ENCODE measurements at places on chromosomes 12 and 14.

DNA sequence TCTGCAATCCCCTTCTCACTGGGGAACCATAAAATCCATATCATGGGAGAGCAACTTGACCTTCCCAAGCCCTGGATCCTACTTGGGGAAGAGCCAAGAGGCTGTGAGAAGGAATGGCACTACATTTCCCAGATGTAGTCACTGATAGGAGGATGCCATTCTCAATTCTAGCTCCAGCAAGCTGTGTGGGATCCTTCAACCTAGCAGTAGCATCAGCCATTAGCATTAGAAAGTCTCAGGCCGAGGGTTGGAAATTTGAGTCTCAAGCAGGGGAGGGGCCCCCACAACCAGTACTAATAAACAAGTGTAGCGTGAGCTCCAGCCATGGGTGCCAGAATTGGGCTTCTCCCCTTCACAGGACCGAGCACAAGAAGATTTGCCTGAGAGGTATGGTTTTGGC lies 84.3 kb upstream of the NELL2 start:
- no peaks in the 10 kb centered on the region for H3K27me3 ChIP-seq
- no peak overlapping the region for H3K27ac ChIP-seq
- no peak for DNase-seq
- H3K4me1 ChIP-seq, result 0 out of 2 replicates have a peak, but pooled peaks cover 2% of the 10 kb centered on the region

DNA sequence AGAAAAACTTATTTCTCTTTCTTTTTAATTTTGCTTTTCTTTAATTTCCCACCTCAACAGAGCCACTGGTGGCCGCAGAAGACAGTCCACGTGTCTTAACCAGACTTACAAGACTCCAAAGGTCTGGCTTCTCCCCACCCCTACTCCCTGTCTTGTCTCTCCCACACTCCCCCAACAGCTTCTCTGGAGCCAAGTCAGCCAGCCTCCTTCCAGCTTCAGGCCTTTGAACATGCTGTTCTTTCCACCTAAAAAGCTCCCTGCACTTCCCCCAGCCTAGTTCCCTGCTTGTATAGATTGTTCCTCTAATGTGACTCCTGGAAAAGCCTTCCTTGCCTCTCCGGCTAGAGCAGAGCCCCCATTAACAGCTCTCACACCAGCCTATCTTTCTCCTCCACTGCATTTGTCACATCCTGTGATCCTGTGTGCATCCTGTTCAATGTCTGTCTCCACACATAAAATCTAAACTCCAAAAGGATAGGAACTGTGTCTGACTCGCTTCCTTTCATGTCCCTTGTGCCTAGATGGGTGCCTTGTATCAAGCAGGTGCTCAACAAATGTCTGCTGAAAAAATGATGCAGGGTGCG lies 7.8 kb upstream of the DYNLL1 start:
- H3K36me3 ChIP-seq, result no peaks in the 10 kb centered on the region
- no peaks in the 10 kb centered on the region for H3K27me3 ChIP-seq
- DNase-seq, result no peak
- H3K4me1 ChIP-seq, result no peaks in the 10 kb centered on the region

DNA sequence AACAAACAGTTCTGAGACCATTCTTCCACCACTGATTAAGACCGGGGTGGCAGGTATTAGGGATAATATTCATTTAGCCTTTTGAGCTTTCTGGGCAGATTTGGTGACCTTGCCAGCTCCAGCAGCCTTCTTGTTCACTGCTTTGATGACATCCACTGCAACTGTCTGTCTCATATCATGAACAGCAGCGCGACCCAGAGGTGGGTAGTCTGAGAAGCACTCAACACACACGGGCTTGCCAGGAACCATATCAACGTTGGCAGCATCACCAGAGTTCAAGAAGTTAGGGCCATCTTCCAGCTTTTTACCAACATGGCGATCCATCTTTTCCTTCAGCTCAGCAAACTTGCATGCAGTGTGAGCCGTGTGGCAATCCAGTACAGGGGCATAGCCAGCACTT lies 16.9 kb downstream of the AEBP2 start:
- DNase-seq, result no peak
- H3K27me3 ChIP-seq, result no peaks in the 10 kb centered on the region
- H3K4me1 ChIP-seq, result peaks cover 5% of the 10 kb centered on the region
- H3K36me3 ChIP-seq, result no peaks in the 10 kb centered on the region
- H3K4me3 ChIP-seq, result no peak overlapping the region

GRCh38 chr12:57483466-57483865 lies 3.8 kb upstream of the ARHGAP9 start:
- no peak for DNase-seq
- H3K36me3 ChIP-seq, result no peaks in the 10 kb centered on the region
- H3K27me3 ChIP-seq, result no peaks in the 10 kb centered on the region
- H3K27ac ChIP-seq, result no peak overlapping the region

DNA sequence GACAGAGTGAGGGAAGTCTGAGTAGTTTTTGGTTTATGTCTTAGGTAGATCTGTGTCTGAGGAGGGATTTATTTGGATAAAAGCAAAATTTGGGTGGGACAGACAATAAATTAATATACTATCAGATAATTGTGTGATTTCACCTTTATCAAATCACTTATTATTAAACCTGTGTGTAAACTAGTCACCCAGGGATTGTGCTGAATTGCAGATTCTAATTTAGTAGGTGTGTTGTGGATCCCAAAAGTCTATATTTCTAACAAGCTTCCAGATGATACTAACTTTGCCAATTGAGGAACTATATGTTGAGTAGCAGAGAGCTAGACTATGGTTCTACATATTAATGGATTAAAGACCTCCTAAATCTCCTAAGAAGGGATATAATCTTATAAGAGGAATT lies 978.5 kb upstream of the FBXO33 start:
- H3K4me1 ChIP-seq, result no peaks in the 10 kb centered on the region
- no peak for DNase-seq
- H3K36me3 ChIP-seq, result no peaks in the 10 kb centered on the region
- H3K4me3 ChIP-seq, result no peak overlapping the region
- H3K27ac ChIP-seq, result no peak overlapping the region
- no peaks in the 10 kb centered on the region for H3K27me3 ChIP-seq

- H3K27ac ChIP-seq, result no peak overlapping the region
- H3K4me3 ChIP-seq, result no peak overlapping the region
- DNase-seq, result no peak
- H3K4me1 ChIP-seq, result no peaks in the 10 kb centered on the region
- H3K36me3 ChIP-seq, result no peaks in the 10 kb centered on the region
Observed at GRCh38 chr12:87198181-87198580, 831.0 kb downstream of the C12orf50 start.

- H3K36me3 ChIP-seq, result no peaks in the 10 kb centered on the region
- peaks cover 16% of the 10 kb centered on the region for H3K4me1 ChIP-seq
- no peak overlapping the region for H3K27ac ChIP-seq
- H3K4me3 ChIP-seq, result no peak overlapping the region
- no peak for DNase-seq
Observed at GRCh38 chr14:91374879-91375702, 42.5 kb downstream of the CCDC88C start.

GRCh38 chr14:60217713-60218112 lies 31.3 kb upstream of the PPM1A start:
- H3K27ac ChIP-seq, result no peak overlapping the region
- no peaks in the 10 kb centered on the region for H3K4me1 ChIP-seq
- no peaks in the 10 kb centered on the region for H3K36me3 ChIP-seq
- no peaks in the 10 kb centered on the region for H3K27me3 ChIP-seq
- no peak overlapping the region for H3K4me3 ChIP-seq

DNA sequence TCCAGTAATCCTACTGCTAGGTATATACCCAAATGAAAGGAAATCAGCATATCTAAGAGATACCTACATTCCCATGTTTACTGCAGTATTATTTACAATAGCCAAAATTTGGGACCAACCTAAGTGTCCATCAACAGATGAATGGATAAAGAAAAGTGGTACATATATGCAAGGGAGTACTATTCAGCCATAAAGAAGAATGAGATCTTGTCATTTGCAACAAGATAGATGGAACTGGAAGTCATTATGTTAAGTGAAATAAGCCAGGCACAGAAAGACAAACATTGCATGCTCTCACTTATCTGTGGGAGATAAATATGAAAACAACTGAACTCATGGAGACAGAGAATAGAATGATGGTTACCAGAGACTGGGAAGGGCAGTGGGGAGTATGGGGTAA lies 109.5 kb downstream of the INSM2 start:
- no peaks in the 10 kb centered on the region for H3K4me1 ChIP-seq
- H3K4me3 ChIP-seq, result no peak overlapping the region
- no peaks in the 10 kb centered on the region for H3K36me3 ChIP-seq
- H3K27ac ChIP-seq, result no peak overlapping the region

- H3K27ac ChIP-seq, result no peak overlapping the region
- DNase-seq, result no peak
- H3K4me1 ChIP-seq, result no peaks in the 10 kb centered on the region
- no peak overlapping the region for H3K4me3 ChIP-seq
Observed at GRCh38 chr14:20179880-20180279, 10.8 kb upstream of the OR11G2 start.

- H3K4me3 ChIP-seq, result no peak overlapping the region
- no peak overlapping the region for H3K27ac ChIP-seq
- peaks cover 3% of the 10 kb centered on the region for H3K4me1 ChIP-seq
- no peaks in the 10 kb centered on the region for H3K27me3 ChIP-seq
Observed at GRCh38 chr12:2682296-2683251, 112.2 kb upstream of the FKBP4 start.

DNA sequence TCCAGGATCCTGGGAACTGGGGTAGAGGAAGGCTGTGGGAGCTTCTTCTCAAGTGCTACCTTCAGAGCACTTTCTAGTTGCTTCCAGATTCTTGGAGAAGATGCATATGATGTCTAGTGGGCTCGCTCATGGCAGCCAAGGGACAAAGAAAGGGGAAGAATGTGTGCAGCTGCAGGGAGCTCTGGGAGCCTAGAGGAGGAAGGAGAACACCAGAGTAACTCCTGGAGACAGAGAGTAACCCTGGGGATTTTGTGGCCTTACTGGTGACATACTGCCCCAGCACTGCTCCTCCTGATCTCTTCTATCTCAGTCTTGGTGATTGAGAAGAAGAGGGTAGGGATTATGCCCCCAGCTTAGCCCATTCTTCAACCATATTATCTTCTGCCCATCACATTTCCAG lies 10.3 kb upstream of the SP7 start:
- no peaks in the 10 kb centered on the region for H3K36me3 ChIP-seq
- H3K27ac ChIP-seq, result no peak overlapping the region
- H3K4me3 ChIP-seq, result no peak overlapping the region
- H3K4me1 ChIP-seq, result peaks cover 4% of the 10 kb centered on the region
- no peak for DNase-seq
- H3K27me3 ChIP-seq, result no peaks in the 10 kb centered on the region

DNA sequence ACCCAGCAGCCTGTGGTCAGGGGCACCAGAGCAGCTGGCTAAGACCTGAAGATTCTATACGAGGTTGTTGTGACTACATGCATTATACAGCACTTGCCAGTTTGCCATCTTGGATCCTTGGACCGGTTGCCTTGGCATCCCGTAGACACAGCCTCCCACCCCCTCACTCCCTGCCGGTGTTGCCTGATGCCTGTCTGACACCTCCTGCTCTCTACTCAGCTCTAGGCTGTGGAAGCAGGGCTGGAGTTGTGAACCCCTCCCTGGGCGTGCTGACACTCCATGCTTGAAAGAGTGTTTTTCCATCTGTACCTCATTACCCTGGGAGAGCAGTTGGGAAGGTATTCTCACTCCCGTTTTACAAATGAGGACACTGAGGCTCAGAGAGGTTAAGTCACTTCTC lies 2.5 kb downstream of the CHGA start:
- H3K27me3 ChIP-seq, result no peaks in the 10 kb centered on the region
- no peak overlapping the region for H3K4me3 ChIP-seq
- H3K4me1 ChIP-seq, result peaks cover 4% of the 10 kb centered on the region
- H3K36me3 ChIP-seq, result no peaks in the 10 kb centered on the region
- H3K27ac ChIP-seq, result no peak overlapping the region
- DNase-seq, result no peak

- H3K27ac ChIP-seq, result no peak overlapping the region
- H3K27me3 ChIP-seq, result no peaks in the 10 kb centered on the region
- DNase-seq, result no peak
- H3K36me3 ChIP-seq, result no peaks in the 10 kb centered on the region
- no peaks in the 10 kb centered on the region for H3K4me1 ChIP-seq
Observed at GRCh38 chr12:95774311-95775045, 16.1 kb downstream of the NTN4 start.

GRCh38 chr14:45246691-45247090 lies 6.3 kb downstream of the MIS18BP1 start:
- H3K4me3 ChIP-seq, result no peak overlapping the region
- H3K27me3 ChIP-seq, result no peaks in the 10 kb centered on the region
- H3K36me3 ChIP-seq, result no peaks in the 10 kb centered on the region
- no peak for DNase-seq
- no peak overlapping the region for H3K27ac ChIP-seq

DNA sequence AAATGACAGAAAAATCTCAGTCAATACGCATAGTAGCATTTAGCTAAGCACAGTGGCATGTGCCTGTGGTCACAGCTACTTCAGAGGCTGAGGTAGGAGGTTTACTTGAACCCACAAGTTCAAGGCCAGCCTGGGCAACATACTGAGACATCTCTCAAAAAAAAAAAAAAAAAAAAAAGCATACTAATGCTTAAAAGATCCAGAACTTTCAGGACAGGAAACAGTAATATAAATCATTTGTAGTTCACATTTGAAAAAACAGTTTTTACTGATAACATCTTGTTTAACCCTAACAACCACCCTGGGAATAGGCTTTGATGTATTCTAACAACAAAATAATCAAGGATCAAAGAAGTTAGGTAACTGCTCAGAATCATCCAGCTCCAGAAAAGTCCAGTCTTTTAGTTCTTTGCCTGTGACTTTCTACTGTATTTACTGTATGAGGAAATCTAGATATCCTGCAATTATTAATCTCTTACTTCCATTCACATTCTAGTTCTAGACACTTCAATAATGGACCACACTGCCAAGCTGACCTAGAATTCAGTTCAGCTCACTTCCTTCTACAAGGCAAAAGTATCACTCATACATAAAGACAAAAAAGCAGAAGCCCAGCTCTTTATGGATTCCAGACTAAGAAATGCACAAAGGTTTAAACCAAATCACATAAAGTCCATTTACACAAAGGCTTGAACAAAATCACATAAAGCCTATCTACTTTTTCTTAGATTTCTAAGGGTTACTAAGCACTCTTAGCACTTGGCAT lies 28.5 kb downstream of the PAWR start:
- no peak overlapping the region for H3K27ac ChIP-seq
- H3K4me3 ChIP-seq, result no peak overlapping the region
- no peak for DNase-seq
- H3K4me1 ChIP-seq, result no peaks in the 10 kb centered on the region
- no peaks in the 10 kb centered on the region for H3K27me3 ChIP-seq

DNA sequence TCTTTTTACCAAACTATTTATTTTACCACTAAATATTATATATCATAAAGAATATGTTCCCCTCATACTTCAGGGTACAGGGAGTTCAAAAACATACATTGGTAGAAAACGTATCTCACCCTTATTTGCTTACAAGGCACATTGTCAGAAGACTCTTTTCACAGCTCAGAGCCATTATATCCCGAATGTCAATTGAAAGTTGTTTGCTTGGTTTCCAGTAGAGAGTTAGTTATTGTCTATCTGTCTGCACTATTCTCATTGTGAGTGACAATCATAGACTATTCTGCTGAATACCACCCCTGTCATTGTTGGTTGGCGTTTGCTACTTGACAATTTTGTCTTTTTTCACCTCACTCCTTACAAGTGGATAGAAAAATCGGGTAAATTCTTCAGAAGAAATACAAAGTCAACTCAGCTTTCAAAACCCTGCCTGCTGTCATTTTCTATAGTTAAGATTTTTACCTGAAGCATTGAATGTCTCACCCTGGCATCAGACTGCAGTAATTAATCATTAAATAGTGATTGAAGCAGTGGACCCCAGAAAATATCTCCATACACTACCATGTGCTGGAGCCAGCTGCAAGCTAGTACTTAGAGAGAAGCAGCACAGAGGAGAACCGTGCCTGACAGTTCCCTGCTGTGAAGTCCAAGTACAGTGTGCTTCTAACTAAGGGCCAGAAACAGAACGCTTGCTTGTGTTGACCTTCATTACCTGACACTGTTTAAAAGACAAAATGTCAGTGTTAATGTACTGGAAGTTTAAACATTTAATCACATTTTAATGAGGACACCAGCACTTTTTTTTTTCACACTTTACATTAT lies 510.6 kb downstream of the RERGL start:
- H3K27me3 ChIP-seq, result no peaks in the 10 kb centered on the region
- peaks cover 1% of the 10 kb centered on the region for H3K4me1 ChIP-seq
- DNase-seq, result no peak

Measured in iPS DF 6.9 (cell line).